ENCODE measurements at places on chromosomes 13 and 19.

GRCh38 chr13:46179969-46180763, 1.8 kb downstream of the LCP1 start:
- no peak for DNase-seq

DNA sequence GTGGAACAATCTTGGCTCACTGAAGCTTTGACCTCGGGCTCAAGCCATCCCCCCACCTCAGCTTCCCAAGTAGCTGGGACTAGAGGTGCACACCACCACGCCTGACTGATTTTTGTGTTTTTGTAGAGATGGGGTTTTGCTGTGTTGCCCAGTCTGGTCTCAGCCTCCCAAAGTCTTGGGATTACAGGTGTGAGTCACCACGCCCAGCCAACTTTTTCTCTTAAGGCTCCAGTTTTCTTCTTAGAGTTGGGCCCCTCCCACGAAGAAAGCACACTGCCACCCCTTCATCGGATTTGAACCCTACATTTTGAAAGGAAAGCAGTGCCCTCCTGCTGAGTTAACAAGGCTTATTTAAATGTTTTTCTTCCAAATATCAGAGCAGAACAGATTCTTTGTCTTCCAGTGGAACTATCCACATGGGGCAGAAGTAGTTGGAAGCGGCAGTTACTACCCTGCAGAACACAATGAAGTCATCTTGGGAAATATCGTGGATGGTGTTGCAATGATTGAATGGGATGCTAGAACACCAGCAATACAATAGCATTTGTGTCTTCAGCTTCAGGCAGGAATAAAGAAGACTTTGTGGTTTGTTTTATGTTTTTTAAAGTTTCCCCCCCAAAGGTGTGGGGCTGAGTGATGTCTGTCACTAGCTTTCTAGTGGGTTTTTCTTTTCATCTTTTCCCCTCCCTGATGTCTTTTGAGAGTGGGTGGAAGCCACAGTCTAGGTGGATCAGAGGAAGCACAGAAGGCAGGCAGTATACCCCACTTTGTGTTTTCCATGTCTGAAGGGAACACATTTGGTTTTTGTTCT, 8.9 kb downstream of the ACTN4 start:
- DNase-seq: peak; percentile 50

GRCh38 chr13:54033323-54033861, 1004.8 kb downstream of the OLFM4 start:
- no peak for DNase-seq

DNA sequence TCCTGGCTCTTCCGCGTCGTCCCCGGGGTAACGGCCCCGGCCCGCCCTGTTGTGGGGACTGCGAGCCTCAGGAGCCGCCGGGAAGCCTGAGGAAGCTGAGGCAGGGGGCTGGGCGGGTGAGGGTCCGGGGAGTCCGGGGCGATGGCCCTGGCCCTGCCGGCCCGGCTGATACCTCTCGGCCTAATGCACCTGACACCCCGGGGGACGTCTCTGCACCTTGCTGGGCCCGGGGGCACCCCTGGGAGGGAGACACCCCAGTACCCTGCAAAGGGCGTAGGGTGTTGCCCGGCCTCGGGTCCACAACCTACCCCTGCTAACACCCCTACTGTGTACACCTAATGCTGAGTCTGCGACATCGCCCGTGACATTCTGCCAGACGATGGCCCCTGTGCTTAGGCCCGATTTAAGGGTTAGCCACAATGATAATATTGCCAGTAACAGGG, 410 bp downstream of the PIN1 start:
- no peak for DNase-seq

- DNase-seq: peak; percentile 79
These were observed 351.2 kb downstream of the DNAJC15 start for GRCh38 chr13:43374621-43375020.

- peak; percentile 48 for DNase-seq
These were observed 77.3 kb downstream of the DHRS12 start for GRCh38 chr13:51726446-51727193.

DNA sequence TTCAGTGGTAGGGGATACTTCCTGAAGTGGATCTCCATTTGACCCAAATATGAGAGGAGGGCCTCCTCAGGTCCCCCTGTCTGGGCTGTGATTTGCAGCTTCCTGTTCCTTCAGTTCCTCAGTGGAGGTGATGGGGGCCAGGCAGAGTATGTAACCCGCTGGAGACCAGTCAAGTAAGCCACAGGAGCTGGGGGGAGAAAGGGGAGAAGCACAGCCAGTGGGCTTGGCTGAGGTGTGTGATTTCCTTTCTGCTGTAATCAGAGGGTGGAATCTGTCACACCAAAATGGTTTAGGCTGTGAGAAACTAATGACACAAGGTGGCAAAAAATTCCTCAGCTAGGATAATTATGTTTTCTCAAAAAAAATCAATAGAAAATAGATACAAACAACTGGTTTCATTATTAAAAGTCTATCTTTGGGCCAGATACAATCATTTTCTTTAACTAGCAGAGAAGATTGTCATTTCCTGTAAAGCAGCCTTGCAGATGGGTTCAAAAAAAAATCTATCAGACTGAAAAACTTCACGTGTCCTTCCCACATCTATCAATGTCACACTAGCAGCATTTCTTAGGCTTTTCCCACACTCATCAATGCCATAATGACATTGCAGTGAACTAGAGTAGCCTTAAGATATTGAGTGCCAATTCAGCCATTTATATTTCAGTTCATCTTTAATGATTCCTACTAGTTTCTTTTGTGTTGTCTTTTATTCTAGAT, 1660.3 kb downstream of the EFNB2 start:
- no peak for DNase-seq

Data from astrocyte of the cerebellum (primary cell).